HL-60 (cell line): ENCODE measurements at places on chromosomes 6 and 20.

DNA sequence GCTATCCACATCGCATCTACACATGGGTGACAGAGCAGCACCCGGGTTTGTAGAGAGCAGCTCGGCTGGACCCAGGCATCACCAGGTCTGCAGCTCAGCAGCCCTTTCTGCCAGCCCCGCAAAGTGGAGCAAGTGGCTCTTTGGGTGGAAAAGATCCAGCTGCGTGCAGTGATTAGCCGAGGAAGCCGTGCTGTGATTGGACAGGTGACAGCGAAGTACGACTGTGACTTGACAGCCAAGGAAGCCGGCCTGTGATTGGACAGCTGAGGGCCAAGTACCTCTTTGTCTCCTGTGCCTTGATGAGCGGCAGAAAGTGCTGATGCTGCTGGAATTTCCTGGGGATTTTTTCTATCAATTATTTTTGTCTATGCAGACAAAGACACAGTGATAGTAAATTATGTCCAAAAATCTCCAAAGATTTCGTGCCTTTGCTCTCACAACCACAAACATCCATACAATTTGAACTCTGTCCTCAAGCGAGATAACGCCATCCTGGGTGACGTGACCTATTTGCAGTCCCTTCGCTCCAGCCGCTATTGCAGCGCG lies 62.3 kb upstream of the GPR31 start:
- DNase-seq = no peak

DNA sequence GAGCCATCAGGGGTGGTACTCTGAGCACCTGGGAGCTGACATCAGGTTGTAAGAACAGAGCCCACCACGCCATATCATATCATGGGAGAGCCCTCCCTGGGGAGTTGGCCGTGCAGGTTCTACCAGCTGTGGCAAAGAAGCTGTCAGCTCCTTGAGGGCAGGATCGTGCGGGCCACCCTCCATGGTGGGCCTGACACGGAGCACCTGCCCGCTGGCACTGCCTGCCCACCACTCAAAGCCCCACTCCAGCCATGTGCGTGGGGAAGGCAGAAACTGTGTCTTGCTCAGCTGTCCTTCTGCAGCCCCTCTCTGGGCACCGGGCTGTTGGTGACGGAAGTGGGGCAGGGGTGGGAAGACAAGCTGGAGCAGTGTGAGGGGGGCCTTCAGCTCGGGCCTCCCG lies 14.3 kb downstream of the PRPH2 start:
- DNase-seq = no peak

DNA sequence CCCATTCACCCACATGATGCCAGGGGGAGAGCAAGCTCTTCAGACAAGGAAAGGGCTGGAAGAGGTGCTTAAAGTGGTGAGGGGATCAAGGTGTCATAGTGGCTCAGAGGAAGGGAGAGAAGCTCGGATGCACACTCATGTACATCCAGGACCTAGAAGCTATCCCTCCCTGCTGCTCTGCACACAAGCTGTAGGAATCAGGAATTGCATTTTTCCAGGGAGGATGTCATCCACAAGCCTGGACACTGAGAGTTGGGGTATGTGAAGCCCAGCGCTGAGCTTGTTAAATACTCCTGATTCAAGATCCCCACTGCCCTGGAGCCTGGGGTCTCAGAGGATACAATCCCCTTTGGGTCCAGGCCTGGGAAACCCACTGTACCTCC lies 85.8 kb upstream of the CCDC167 start:
- DNase-seq = no peak

DNA sequence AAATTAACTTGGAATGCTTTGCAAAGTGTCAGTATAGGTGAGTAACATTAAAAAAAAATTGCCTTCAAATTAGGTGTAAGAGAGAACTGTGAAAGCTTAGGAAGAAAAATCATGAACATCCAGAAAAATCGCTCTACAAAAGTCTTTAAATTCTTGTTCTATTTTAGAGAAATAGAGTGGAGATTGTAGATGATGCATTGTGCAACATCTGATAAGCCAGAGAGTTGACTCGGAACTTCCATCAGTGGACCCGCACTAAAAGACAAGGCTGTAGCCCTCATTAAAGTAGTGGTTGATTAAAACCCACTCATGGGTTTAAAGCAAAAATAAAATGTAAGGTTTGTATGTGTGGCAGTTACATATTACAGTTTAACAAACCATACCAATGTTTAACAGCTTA lies 35.8 kb downstream of the MAP3K4 start:
- DNase-seq = no peak

DNA sequence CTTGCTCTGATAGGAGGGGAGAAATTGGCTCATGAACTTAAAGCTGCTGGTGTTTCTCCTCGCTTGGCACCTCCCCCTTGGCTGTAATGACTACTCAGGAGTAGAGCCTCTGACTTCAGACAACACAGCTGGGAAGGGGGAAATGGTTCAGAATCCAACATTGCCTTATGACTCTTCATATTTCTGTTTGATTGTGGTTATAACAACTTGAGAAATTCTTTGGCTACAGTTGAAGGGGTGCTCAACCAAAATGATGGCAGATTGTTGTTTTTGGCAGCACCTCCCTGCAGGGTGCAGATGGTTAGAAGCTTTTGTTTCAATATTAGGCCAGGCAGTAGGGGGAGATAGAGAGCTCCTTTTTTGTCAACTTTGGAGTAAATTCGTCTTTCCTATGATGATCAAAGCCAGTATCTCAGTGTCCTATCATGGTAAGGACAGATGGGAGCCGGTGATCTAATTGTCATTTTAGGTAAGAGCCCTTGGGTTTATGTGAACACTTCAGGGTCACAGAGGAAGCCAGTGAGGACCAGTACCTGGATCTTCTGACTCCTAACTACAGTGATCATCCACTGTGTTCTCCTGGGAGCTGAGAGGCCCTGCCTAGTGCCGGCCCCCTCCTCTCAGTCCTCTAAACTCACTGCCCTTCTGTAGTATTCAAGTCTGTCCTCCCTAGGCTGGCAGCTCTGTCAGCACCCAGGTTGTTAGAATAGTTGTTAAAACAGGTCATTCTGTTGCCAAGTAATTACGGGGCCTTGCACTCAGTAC lies 39.9 kb downstream of the RPRD1B start:
- DNase-seq = no peak

DNA sequence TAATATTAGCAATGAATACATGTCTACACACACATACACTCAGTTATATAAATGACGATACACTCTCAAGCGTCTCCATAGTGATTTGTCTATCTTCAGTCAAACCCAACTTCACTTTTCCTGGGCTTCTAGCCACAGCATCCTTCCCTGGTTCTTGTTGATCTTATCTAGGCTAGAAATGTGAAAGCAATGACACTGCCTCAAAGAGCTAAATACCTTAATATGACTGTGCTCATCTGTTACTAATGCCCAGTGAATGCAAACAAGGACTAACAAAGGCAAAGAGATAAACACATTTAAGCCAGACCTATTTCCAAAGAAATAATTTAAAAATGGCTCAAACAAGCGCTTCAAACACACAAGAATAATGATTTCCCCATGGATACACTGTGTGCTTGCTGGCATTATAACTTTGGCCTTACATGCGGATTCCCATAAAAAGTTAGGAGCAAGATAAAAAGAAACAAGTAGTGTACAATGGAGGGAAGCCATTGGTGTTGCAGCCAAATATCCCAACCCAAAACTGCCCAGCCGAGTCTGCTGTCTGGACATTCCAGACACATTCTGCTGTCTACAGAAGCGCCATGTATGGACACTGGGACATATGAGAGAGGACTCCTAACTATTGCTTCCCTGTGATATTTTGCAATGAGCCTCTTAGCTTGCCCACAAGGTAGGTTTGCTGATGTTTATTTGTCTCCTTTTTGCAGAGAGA lies 19.5 kb upstream of the DAAM2 start:
- no peak for DNase-seq

DNA sequence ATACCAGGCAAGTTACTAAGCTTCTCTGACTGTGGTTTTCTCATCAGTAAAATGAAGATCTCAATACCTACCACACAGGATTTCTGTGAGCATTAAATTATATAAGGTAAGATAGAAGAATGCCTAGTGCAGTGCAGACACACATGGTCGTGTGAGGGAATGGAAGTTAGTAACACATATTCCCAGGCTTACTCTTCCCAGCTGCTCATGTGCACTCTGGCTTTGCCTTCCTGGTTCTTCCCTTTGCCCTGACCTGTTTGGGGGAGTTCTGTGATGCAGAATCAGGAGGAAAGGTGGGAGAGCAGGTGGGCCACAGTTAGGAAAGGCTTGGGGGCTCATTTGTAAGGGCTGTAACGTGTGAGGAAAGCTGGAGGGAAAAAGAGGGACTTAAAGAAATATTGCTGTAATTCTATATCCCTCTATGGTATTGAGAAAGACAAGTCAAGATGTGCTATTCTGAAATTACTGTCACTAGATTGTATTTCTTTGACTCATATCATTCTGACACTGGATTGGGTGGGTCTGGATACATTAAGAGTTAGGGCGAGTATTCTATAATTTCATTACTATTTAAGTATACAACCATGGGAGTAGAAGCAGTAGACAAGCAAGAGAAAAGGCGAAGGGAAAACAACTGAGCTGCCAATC lies 47.7 kb downstream of the FYN start:
- DNase-seq = no peak

DNA sequence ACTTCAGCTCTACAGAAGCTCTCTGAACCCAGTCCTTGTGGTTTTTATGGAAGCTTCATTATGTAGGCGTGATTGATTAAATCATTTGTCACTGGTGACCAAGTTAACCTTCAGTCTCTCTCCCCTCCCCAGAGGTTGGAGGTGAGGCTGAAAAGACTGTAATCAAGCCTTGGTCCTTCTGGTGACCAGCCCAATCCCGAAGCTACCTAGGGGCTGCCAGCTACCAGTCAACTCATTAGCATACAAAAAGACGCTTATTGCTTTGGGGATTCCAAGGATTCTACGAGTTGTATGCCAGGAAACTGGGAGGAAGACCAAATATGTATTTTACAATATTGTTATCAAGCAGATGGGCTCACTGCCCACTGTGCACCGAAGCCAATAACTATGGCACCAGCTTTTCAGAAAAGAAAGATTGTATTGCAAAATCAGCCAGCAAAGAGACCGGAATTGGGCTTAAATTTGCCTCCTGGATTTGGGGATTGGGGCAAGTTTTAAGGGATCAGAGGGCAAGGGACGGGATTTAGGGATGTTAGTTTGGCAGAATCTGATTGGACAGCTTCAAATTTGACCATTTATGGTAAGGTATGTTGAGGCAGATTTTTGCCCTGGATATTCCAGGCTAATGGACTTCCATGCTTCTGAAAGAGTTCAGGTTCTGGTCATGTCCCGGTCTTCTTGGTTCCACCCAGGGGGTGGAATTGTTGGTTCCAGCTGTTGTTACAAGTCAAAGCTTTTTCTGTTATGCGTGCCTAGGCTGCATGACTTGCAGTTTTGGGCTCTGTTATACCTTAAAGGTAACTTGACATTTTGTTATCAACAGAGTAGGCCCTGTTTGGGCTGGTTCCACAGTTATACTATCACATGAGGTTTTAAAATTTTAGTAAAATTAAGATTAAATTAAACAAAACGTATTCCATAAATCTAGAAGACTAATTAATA lies 167.4 kb downstream of the COL9A1 start:
- no peak for DNase-seq

DNA sequence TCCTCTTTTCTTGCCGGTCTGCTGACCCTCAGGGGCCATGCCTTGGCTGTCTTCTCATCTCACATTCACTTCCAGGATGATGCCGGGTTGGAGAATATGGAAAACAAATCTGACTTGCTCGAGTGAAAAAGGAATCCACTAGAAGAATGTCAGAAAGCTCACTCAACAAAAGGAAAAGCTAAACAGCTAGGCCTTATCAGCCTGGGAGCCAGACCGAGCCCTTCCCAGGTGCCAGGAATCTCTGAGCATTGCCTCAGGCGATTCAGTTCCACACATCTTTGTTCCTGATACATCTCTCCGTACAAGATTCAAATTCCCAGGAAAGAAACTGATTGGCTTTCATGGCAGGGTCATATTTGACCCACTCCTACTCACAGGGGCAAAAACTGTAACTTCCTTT lies 9.2 kb upstream of the OSER1 start:
- no peak for DNase-seq

- no peak for DNase-seq
These were observed 257.6 kb upstream of the IMPG1 start for GRCh38 chr6:76330031-76330430.

- no peak for DNase-seq
These were observed 222.7 kb downstream of the PHACTR1 start for GRCh38 chr6:12939314-12939713.

GRCh38 chr6:35178932-35179832 lies 34.6 kb upstream of the SCUBE3 start:
- DNase-seq = no peak

- DNase-seq = no peak
These were observed 81.0 kb upstream of the ASF1A start for GRCh38 chr6:118812970-118813369.

GRCh38 chr6:45577836-45578504 lies 200.2 kb upstream of the SUPT3H start:
- no peak for DNase-seq

DNA sequence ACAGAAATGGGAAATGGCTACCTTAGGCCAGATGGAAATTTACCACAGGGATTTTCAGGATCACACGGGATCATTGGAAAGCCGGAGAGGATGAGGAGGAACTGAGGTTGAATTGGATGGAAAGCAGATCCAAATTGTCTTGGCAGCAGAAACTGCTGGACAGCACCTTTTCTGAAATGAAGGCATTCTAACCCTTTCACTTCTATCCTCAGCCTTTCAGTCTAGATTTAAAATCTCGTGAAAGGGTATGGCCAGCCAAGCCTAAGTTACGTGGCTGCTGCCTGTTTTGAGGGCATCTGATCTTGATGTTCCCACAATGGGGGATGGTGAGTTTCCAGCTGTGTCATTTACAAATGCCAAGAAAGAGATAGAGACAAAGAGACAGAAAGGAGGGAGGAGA lies 358.2 kb downstream of the KIF16B start:
- no peak for DNase-seq

DNA sequence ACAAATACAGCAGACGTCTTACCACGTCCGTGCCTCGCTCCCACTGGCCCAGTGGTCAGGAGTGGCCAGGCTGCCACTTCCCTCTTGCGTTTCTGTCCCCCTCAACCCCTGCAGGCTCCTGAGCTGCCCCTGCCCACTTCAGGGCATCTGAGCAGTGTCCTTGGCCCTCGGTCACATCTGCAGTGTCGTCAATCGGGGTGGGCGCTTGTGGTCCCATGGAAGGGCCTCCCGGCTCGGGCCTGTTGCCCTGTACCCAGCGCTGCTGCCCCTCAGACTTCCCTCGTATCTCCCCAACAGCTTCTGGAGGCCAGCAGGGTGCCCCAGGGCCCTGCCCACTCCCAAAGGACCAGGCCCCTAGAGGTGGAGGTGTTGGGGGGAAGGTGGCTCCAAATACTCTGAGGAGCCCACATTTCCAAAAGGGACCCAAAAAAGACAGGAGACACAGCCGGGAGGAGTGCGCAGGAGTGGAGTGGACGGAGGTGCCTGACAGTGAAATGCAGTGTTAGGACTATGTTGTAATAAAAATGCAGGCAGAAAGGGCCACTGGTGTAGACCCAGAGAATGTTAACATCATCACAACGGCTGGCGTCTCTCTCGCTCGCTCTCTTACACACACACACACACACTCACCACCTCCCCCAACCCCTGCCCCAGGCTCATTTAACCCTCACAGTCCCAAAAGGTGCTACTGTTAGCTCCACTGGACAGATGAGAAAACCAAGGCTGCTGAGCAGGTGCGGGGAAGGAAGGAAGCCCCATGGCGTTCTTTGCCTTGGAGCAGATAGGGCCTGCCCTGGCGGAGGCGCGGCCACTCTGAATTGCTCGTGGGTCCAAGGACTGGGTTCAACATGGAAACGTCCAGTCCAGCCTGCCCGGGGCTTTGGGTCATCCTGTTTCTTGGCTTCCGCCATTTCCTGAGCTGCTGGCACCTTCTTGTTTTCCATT lies 343.9 kb downstream of the ZFAND3 start:
- no peak for DNase-seq
